Kidney tubule cell (primary cell): ENCODE measurements at places on chromosomes 3 and 15.

DNA sequence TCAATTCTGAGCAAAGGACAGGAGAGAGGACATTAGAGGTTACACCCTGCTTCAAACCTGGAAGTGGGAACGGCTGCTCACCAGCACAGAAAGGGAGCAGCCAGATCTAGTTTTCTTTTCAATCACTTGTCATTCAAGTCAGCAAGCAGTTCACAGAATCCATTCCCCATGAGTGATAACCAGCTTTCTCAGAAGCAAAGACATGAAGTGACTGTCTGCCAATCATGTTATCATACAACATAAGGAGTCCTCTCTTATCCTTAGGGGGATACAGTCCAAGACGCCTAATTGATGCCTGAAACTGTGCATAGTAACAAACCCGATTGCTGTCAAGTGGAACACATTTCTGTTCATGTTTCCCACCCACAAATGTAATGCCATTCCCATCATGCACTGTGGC is 54.7 kb downstream of the FAM98B start:
- no peak for DNase-seq

DNA sequence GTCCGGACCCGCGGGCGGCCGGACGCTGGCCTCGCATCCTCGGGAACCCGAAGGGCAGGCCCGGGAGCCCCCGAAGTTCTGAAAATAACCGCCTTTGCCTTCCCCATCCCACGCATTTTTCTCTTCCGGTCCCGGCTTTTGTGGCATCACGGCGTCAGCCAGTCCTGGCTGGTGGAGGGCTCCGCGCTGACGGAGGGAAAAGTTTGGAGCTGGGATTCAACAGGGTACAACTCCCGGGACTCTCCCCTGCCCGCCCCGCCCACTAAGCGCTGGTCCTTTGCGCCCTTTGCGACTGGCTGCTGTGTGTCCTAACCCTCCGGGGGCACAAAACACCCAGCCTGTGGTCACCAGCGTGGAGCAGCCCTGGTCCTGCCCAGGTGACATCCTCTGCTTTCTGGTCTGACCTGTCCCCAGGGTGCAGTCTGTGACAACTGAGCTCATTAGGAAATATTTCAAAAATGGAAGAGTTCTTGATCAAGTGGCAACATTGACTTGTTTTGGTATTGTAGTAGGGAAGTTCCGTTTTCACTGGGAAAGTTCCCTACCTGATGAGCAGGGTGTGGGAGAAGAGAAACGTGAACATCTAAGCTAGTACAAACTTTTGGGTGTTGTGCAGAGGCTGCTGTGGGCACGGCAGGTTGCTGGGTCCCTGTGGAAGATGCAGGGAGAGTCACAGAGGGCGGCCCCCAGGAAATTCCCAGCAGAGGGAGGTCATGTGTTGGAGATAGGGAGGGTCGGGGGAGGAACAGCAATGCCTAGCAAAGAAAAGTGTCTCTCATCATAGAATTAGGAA is 775 bp downstream of the ARNT2 start:
- DNase-seq = peak; percentile 39

GRCh38 chr15:62931650-62932049 is 110.9 kb upstream of the TPM1 start:
- DNase-seq = no peak

DNA sequence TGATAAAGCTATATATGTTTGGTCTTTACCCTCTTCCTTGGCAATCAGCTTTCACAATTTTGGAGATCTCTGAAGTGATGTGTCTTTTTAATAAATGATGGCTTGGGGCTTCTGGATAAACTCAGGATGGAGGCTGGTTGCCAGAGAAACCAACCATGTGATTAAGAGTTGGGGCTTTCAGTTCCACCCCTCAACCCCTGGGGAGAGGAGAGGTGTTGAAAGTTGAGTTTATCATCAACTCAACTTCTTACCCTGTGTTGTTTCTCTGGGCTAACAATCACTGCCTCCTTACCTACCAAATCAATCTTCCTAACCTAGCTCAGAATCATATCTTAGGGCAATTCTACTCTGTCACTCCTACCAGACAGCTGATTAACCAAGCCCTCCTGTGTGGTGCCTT is 735.8 kb downstream of the ZPLD1 start:
- no peak for DNase-seq

GRCh38 chr3:129978123-129978522 is 3.6 kb downstream of the TRH start:
- DNase-seq = no peak

DNA sequence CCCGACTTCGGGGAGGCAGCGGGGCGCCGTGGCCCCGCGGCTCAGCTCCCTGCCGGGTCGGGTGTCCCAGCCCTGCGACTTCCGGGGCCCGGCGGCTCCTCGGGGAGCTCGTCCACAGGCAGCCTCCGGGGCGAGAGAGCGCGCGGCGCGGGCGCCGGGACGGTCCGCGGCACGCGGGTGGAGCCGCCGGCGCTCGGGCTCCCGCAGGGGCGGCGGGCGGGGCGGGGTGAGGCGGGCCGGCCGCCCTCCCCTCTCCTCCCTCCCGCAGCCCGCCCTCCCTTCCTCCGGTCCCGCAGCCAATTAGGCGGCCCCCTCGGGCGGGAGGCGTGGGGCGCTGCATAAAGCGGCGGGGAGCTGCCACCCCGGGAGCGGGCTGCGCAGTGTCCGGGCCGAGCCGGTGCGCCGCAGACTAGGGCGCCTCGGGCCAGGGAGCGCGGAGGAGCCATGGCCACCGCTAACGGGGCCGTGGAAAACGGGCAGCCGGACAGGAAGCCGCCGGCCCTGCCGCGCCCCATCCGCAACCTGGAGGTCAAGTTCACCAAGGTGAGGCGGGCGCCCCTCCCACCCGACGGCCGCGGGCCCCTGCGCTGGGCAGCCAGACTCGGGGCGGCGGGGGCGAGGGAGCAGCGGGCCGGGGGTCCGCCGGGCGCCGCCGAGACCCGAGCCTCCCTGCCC is at the start of gene ALDH1A3:
ALDH1A3 (plus strand) TSS at position 368 of the 675 bp plus-strand sequence; CDS start at position 445, 77 bp downstream.
- DNase-seq = peak; percentile 82

DNA sequence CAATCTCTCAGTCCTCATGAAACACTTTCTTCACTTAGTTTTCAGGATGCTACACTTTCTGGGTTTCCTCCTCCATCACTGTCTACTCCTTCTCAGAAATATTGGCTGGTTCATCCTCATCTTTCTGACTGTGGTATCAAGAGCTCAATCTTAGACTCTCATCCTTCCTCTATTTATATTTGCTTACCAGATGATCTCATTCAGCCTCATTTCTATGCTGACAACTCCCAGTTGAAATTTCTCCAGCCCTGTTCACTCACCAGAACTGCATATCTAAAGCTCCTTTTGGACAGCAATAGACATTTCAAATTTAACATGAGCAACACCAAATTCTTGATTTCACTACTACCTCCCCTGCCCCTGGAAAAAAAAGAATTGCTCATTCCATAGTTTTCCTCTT is 48.0 kb upstream of the FBN1 start:
- peak; percentile 71 for DNase-seq

- no peak for DNase-seq
Observed at GRCh38 chr3:60759439-60759838, 491.8 kb downstream of the FHIT start.

- DNase-seq = peak; percentile 85
Observed at GRCh38 chr3:195559723-195560409, 16.7 kb upstream of the PPP1R2 start.

DNA sequence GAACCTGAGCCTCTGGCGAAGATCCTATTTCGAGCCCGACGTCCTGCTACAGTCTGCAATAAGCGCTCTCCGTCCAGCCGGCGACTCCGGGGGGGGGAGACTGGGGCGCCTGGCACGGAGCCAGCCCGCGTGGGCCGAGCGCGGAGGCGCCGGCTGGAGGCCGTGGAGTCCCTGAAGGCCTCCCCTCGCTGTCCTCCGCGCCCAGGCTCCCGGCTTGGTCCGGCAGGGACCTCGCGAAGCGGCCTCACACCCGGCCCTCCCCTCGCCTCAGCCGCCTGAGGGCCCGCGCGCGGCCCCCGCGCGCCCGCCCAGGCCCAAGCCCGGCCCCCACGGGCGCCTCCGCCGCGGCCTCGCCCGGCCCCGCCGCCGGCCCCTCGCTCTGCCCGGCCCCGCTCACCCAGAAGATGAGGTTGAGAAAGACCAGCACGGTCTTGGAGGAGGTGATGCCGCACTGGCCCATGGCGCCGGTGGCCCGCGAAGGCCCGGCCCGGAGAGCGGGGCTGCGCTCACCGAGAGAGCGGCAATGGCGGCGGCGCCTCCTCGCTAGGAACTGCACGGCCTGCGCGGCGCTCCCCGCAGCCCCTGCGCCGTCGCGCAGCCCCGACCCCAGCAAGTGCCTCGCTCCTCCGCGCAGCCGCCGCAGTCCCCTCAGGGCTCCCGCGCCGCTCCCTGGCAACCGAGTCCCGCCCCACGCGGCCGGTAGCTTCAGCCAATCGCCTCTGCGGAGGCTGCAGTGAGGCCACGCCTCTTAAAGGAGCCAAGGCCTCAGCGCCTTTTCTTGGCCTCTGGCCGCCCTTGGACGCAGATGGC is at the start of gene TSPAN3:
TSPAN3 (minus strand) TSS at position 615 of the 810 bp plus-strand sequence; CDS start at position 460, 155 bp downstream.
- DNase-seq = peak; percentile 93

DNA sequence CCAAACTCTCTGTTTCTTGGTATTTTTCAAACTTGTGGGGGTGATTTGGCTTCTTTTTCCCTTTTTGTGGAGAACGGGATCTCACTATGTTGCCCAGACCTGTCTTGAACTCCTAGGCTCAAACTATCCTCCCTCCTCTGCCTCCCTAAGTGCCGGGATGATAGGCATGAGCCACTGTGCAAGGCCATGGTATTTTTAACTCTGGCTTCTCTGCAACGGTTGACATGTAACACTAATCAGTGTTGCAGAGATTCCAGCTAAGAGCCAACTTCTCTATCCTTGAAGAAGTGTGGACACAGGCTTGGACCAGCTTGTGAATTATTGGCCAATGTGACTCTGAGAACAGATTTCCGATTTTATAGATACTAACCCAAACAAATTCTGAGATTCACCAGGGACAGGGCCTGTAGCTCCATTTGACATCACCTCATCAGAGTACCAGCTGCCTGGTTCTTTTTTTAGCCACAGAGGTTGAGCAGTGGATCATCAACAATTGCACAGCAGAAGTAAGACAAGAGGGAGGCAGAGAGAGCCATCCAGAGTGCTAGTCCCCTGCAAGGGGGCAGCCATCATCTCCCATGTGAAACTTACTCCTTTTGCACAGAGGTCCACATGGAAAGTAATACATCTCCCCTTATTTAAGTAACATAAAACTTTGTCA is 98.1 kb upstream of the SYNPR start:
- no peak for DNase-seq

DNA sequence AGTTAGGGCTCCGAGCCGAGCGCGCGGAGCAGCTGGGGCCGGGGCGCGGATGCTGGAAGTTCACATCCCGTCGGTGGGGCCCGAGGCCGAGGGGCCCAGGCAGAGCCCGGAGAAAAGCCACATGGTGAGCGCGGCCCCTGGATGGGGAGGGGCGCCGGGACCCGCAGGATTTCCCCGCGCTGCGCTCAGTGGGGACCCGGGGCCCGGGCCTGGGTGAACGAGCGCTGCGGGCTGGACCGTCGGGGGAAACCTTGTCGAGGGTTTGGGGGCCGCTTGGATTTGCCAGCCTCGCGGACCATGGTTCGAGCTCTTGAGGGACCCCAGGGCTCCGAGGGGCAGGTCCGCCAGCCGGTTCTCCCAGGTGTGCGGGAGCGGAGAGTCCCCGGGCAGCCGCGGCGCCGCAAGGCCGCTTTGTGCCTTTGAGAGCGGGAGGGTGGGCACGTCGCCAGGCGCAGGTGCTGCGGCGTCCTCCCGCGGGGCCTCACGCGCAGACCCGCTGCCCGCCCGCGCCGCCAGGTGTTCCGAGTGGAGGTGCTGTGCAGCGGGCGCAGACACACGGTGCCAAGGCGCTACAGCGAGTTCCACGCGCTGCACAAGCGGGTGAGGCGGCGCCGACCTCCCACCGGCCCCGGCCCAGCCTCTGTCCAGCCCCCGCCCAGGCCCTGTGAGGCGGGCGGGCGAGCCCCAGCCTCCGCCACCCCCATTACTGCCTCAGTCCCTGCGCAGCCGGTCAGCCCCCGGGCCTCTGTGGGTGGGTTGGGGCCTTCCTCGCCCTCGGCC is at the start of gene SNX22:
SNX22 (plus strand) TSS at position 5 of the 780 bp plus-strand sequence; CDS start at position 50, 45 bp downstream.
- no peak for DNase-seq

DNA sequence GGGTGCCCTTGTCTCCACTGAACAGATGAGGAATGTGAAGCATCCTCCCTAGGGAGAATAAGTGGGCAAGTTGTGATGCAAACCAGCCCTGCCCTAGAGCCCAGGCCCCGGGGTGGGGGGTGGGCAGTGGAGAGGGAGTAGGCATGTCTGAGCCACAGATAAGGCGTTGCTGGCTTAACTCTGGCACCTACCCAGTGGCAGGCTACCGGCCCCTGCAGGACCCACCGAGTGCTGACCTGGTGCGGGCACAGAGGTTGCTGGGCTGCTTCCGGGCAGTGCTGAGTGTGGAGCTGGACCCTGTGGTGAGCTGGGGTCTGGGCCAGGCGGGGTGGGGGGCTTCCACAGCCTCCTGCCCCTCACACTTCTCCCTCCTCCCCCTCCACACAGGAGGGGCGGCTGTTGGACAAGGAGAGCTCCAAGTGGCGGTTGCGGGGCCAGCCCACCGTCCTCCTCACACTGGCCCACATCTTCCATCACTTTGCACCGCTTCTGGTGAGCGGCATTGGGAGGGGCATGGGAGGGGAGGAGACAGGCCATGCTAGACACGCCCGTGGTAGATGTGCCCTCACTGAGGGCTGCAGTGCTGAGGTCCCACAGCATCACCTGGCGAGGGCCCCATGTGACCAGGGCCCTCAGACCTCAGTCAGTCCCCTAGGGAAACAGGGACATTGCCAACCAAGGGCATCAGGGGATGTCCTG is 10.1 kb downstream of the RNF123 start:
- DNase-seq = no peak

DNA sequence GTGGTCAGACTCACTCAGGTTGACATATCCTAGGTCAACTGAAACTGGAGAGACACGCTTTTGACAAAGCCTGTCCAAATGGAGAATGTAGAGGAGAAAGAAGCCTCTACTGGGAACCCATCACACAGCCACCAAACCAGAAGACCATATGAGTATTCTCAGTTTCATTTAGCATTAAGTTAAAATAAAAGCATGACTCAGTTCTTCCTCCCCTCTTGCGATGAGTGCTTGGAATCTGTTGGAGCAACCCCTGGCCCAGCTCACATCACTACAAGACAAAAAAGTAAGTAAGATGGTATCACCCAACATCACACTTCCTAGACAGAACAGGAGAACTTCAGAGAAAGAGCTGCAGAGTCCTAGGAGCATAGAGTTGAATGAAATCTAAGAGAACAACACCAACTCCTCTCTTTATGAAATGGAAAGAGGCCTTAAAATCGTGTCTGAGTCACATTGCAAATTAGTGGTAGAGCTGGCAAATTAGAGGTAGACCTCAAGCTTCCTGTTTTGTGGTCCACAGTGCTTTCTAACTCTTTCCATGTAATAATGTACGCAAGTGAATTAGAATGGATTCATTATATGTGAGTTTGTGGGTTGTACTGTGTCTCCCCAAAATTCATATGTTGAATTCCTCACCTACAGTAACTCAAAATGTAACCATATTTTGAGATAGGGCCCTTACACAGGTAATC is 51.2 kb downstream of the FGF12 start:
- DNase-seq = no peak

- DNase-seq = peak; percentile 89
Observed at GRCh38 chr3:184145111-184145524, 10.0 kb downstream of the EIF2B5 start.

GRCh38 chr3:156673732-156674045 is 701 bp upstream of the TIPARP start:
- DNase-seq = no peak

GRCh38 chr3:31053299-31053698 is 158.8 kb upstream of the GADL1 start:
- DNase-seq = no peak
